CD8-positive, alpha-beta T cell (primary cell): ENCODE measurements at places on chromosomes 1 and 21.

- DNase-seq, result no peak
Measured at GRCh38 chr1:68206848-68207689, 25.3 kb downstream of the WLS start.

DNA sequence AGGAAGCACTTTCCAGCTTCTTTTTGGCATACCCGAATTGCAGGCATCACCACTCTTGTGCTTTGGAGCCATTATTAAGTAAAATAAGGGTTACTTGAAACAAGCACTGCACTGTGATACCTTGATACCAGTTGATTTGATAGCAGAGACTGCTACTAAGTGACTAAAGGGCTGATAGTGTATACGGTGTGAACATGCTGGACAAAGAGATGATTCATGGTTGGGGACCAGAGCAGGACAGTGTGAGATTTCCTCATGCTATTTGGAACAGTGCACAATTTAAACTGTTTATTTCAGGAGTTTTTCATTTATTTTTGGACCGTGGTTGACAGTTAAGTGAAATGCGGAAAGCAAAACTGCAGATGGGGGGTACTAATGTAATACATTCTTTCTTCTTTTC, 9.9 kb downstream of the RPS27 start:
- DNase-seq, result no peak

DNA sequence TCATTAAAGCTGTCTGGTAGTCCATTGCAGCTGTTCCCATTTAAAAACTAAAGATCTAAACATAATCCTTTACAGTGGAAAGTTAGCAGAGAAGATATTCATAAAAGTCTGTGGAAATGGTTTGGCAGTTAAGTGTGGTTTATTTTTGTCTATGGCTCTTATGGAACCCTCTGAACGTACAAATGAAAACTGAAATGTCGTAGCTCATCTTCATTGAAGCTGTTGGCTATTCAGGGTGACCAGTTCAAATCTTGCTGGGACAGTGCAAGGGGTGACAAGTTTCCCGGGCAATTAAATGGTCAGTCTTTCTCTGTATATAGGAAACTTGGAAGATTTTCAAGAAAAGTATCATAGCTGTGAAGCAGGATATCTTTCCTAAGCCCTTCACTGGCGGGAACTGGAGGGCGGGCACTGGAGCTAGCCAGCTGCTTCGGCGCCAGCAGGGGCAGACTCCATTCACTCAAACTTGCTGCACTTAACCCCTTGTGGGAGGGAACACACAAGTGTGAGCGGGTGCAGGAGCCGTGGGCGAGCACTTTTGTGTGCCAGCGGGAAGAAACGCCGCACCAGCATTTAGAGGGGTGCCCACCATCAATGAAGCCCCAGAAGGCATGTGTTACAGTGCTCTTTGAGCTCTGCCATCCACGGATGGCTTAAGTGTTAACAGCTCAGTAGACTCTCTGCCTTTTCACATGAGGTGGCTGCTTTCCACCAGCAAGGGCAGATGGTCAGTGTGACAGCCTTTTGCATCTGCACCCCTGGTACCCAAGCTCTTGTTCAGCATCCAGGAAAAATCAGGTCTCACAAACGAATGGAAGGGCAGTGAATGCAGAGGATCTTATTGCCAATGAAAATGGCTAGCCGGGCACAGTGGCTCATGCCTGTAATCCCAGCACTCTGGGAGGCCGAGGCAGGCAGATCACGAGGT, 232.1 kb upstream of the KAZN start:
- DNase-seq, result no peak

DNA sequence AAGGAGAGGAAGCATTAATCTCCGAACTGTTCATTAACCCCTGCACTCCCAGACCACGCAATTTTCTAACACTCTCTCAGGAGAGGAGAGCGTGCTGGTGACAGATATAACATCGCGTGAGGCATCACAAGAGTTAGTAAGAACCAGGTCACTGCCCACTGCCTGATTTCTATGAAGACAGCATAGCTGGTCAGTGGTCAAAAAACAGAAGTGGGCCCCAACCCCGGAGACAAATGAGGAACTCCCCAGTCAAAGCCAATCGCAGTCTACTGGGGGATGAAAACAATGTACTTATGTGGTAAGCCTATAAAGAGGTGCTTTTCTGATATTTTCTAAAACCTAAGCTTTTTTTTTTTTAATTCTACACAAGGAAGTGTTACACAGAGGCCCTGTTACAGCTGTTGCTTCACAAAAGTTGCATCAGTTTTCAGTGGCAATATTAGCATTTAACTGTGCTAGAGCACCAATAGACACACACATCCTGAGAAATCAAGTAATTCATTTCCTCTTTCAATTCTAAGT, 231.8 kb upstream of the IRF2BP2 start:
- DNase-seq, result no peak

GRCh38 chr1:153390938-153391710, at the start of gene S100A8:
Gene S100A8 (minus strand): TSS chr1:153391073. CDS start chr1:153390535, 538 bp downstream.
- no peak for DNase-seq

DNA sequence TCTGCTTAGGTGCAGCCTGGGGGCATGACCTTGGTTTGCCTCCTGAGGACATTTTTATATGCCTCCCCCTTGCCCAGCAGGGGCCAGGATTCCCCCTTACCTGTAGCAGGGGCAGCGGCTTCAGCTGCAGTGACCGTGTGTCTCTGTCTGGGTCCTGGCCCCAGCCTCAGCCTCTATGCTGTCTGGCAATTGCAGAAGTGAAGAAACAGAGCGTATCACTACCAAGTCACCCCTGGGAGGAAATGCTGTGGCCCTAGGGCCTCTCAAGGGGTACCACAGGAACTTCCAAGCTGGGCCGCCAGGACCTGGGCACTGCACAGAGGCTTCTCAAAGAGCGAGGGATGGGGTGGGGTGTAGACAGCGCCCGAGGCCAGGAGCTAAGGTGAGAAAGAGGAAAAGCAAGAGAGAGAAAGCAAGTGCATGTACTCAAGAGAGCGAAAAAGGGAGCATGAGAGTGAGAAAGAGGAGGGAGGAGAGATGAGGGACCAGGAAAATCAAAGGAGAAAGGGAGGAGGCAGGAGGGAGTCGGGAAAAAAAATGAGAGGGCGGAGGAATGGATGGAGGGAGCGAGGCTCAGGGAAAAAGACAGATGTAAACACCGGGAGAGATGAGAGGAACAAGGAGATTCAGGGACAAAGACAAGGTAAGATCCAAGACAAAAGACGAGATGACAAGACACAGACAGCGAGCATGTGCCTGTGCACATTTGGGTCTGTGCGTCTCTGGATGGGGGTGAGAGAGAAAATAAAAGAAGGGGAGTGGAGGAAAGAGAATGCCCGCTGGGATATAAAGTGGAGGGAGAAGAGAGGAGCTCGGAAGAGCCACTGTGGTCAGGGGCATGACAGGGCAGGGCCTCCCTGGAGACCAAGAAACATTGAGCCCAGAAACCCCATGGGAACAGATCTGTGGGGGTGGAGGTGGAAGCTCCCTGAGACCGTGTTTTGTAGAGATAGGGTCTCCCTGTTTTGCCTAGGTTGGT, at the start of gene PTAFR:
Gene PTAFR (minus strand): TSS at position 199 of the 979 bp plus-strand sequence. CDS start 25,669 bp downstream, outside the sequence.
- no peak for DNase-seq

GRCh38 chr1:178324003-178324402, 172.8 kb downstream of the CLEC20A start:
- DNase-seq, result no peak

DNA sequence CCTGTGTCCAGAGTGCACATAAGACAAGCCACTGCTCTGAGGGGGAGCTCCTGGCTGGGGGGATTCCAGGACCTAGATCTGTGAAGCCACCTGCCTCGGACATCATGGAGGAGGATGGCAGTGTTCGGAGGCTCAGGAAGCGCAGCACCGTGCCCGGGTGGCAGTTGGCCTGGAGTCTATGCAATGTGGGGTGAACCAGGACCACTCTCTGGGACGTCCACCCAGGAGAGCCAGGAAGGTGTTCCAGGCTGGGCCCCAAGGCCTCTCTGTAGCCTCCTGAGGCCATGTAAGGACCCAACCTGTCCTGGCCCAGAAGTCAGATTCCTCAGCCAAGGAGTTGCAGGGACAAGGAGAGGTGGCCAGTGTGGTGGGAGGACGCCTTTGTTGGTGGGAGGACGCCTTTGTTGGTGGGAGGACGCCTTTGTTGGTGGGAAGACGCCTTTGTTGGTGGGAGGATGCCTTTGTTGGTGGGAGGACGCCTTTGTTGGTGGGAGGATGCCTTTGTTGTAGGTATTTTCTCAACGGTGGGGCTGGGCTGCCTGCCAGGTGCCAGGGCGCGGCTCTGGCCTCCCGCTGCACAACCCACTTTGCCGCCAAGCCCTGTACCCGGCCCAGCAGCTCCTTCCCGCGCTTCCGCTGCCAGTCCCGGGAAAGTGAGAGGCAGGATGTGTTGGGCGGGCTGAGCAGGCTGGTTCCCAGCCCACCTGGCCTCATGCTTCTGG, 30.6 kb upstream of the BMP8B start:
- DNase-seq, result no peak

DNA sequence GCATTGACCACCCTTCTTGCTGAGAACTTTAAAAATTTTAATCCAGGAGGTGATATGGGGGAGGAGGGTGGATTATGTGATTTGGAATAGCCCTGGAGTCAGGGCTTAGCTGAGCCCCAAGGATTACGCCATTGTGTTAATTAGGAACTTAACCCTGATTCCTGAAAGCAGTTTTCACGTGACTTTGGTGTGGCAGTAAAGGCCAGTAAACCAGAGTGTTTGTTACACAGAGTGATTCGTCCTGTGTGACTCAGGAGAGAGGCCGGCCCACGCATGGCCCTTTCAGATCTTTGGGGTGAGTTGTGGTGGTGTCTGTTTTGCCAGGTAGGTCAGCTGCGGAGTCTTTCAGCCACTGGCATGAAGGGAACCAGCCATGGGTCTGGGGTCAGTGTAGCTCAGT, 107.6 kb downstream of the NOS1AP start:
- DNase-seq, result no peak

DNA sequence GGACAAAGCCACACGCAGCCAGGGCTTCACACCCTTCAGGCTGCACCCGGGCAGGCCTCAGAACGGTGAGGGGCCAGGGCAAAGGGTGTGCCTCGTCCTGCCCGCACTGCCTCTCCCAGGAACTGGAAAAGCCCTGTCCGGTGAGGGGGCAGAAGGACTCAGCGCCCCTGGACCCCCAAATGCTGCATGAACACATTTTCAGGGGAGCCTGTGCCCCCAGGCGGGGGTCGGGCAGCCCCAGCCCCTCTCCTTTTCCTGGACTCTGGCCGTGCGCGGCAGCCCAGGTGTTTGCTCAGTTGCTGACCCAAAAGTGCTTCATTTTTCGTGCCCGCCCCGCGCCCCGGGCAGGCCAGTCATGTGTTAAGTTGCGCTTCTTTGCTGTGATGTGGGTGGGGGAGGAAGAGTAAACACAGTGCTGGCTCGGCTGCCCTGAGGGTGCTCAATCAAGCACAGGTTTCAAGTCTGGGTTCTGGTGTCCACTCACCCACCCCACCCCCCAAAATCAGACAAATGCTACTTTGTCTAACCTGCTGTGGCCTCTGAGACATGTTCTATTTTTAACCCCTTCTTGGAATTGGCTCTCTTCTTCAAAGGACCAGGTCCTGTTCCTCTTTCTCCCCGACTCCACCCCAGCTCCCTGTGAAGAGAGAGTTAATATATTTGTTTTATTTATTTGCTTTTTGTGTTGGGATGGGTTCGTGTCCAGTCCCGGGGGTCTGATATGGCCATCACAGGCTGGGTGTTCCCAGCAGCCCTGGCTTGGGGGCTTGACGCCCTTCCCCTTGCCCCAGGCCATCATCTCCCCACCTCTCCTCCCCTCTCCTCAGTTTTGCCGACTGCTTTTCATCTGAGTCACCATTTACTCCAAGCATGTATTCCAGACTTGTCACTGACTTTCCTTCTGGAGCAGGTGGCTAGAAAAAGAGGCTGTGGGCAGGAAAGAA, 8.1 kb downstream of the PSRC1 start:
- no peak for DNase-seq

DNA sequence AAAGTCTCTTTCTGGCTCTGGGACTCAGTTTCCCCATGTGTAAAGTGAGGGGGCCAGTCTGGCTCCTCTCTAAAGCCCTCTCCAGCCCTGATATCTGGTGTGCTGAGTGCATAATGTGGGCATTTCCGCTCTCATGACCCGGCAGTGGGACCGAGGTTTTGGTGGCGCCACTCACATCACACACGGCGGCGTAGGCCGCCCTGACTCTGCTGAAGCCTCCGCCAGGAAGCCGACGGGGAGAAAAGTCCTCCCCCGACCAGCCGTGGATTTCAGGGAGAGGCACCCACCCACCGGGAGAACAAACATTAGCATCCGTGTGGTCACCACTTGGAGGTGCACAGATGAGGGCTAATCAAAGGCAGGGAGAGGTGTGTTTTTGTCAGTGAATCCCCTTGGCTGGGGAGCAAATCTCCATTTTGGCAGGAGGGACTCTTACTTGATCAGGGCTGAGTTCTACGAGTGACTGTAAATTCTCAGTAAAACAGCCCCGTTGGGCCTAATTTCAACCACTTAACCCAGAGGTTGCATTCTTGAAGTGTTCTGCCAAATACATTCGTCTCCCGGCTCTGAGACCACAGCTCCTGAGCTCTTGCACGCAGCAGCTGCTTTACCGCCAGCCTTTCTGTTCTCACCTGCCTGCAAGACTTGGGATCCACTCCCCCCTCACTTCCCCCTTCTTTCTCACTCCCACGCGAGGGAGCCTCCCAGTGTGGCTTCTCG, 118.2 kb downstream of the FOXD2 start:
- no peak for DNase-seq

DNA sequence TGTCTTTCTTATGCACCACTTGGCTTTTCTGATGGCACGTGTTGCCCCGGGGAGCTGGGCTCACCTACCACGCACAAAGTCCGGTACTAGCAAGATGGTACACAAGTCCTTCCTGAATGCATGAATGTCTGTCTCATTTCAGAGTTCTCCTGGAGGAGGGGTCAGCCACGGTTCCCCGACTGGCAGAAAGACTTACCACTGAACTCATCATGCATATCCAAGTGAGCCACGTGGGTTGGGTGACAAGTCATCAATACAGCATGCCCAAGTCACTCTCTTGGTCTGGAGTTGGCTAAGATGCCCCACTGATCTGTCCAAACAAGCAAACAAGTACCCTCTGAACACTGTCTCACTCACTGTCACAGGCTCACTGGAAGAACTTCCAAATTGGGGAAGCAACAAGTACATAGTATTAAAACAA, 28.6 kb upstream of the MX1 start:
- no peak for DNase-seq

- DNase-seq, result no peak
Measured at GRCh38 chr21:45644041-45644906, 749 bp downstream of the PCBP3 start.

- DNase-seq, result no peak
Measured at GRCh38 chr1:81439046-81439823, 361.5 kb upstream of the ADGRL2 start.

DNA sequence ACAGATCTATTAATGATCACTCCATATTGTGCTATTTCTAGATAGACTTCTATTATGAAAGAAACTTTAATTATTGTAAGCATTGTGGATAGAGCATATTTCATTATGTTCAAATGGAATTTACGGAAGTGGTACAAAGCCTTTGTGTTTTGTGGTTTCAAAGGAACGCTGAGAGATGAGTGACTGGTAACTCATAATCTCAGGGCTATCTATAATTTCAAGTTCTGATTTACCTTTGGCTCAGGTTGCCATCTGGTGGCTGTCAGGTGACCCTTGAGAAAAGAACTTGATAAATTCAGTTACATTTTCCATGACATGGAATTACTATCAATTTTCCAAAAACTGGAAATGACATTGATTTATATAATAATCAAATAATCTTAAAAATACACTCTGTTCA, 12.2 kb downstream of the NTNG1 start:
- no peak for DNase-seq
